ENCODE measurements at places on chromosomes 6 and 20. TPM values are rescaled to one million over a fixed set of nuclear protein-coding genes. Genes with fewer than 3 reads are reported as not detected.

Gene DNAJC5
- 33.7 TPM for total RNA-seq

DNA sequence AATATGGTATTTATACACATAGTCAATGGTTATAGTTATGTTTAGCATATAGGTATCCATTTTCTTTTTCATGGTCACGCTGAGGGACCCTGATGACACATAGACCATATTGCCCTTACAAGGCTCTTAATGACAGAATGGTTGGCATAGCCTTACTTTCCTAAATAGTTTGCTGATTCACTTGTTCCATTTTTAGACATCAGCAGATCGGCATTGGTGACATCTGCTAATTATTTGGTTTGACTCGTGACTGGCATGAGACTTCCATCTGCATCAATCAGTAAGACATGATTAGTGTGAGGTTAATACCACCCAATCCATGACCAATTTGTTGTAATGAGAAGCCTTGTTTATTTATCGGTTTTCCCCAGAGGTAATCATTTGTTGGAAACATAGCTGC lies 309.7 kb downstream of the ALDH8A1 start:
- DNase-seq = no peak
- peaks cover 36% of the 10 kb centered on the region for H3K4me1 ChIP-seq
- no peak overlapping the region for H3K4me3 ChIP-seq
- no peaks in the 10 kb centered on the region for H3K27me3 ChIP-seq
- H3K27ac ChIP-seq = no peak overlapping the region
- no peaks in the 10 kb centered on the region for H3K36me3 ChIP-seq

DNA sequence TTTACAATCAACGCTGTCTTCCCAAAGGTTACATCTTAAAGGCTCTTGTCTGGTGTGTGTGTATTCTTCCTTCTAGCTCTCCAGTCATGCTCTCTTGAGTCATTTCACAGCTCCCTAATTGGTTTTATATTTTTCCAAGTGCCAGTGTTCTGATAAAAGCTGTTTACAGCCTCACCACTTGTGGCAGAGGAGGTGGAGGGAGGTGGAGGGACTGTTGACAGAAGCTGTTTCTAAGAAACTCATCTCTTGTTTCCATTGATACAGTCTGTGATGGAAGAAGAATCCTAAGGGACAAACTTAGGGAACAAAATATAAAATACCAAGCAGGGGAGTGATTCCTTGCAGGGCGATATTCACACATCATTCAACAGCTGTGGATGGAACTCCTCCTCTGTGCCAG lies 64.0 kb downstream of the QRSL1 start:
- no peak for DNase-seq
- H3K27me3 ChIP-seq = peaks cover 3% of the 10 kb centered on the region
- no peak overlapping the region for H3K4me3 ChIP-seq
- no peaks in the 10 kb centered on the region for H3K4me1 ChIP-seq
- H3K27ac ChIP-seq = no peak overlapping the region

DNA sequence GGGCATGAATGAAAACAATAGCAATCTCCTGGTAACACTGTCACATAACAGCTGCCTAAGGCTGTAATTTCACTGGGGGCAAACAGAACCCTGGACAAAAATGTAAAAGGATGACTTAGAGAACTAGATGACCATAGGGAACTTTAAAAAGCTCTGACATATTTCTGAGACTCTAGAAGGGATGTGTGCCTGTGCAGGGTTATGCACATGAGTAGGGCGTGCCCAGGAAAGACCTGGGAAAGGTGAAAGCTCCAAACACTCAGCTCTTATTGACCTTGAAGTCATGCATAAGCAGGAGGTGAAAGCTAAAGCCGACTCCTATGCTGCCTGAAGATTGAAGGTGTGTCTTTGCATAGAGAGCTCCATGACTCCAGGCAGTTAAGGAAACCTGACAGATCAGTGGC lies 118.4 kb upstream of the BTBD3 start:
- H3K27me3 ChIP-seq = no peaks in the 10 kb centered on the region
- no peak overlapping the region for H3K4me3 ChIP-seq
- DNase-seq = no peak
- H3K4me1 ChIP-seq = no peaks in the 10 kb centered on the region
- H3K27ac ChIP-seq = no peak overlapping the region

Gene TMEM242
- total RNA-seq = 8.1 TPM

Gene C6orf163
- total RNA-seq = 1.1 TPM

Gene MRPS10
- 40.3 TPM for total RNA-seq

- no peaks in the 10 kb centered on the region for H3K27me3 ChIP-seq
- H3K4me3 ChIP-seq = no peak overlapping the region
- H3K27ac ChIP-seq = no peak overlapping the region
Measured at GRCh38 chr20:62156592-62157386, 13.2 kb downstream of the SS18L1 start.

Gene TAAR5
- total RNA-seq = not detected

- H3K4me1 ChIP-seq = peaks cover 13% of the 10 kb centered on the region
- no peak for DNase-seq
- H3K27me3 ChIP-seq = peaks cover 48% of the 10 kb centered on the region
- H3K4me3 ChIP-seq = no peak overlapping the region
- H3K36me3 ChIP-seq = no peaks in the 10 kb centered on the region
Measured at GRCh38 chr6:52186480-52186879, 305 bp downstream of the IL17A start.

Gene PPP1R16B
- total RNA-seq = 114 TPM

- DNase-seq = no peak
- no peaks in the 10 kb centered on the region for H3K27me3 ChIP-seq
- H3K4me3 ChIP-seq = no peak overlapping the region
- peaks cover 49% of the 10 kb centered on the region for H3K36me3 ChIP-seq
- H3K27ac ChIP-seq = no peak overlapping the region
Measured at GRCh38 chr6:170402318-170403040, 95.9 kb downstream of the FAM120B start.

GRCh38 chr6:15137086-15137485 lies 108.8 kb upstream of the JARID2 start:
- H3K27me3 ChIP-seq = peaks cover 2% of the 10 kb centered on the region
- no peaks in the 10 kb centered on the region for H3K36me3 ChIP-seq
- H3K27ac ChIP-seq = no peak overlapping the region
- H3K4me3 ChIP-seq = no peak overlapping the region
- H3K4me1 ChIP-seq = peaks cover 19% of the 10 kb centered on the region
